ENCODE measurements at places on chromosomes 3 and 15.

GRCh38 chr3:59006634-59007517 is 42.9 kb downstream of the CFAP20DC start:
- no peak for DNase-seq

GRCh38 chr3:71345429-71346040 is 238.0 kb downstream of the FOXP1 start:
- no peak for DNase-seq

DNA sequence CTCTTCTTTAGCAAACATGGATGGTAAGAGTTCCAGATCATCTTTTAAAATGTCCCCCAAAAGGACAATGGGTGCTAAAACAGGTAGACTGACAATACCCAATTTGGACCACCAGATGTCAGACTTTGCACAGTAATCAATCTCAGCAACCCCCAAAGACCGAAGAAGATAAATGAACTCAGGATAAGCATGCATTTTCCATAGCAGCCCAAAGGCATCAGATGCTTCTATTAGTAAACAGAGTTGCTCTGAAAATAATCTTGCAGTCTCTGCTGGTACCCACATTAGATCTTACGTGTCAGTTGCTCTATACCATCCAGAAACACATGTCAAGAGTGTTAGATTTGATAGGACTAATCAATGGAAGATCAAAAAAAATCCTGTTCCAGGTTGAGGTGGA is 20.6 kb downstream of the MYH15 start:
- DNase-seq, result no peak

- no peak for DNase-seq
These were observed 98.6 kb downstream of the FBLN2 start for GRCh38 chr3:13647298-13648059.

- DNase-seq, result no peak
These were observed 30.3 kb upstream of the C15orf39 start for GRCh38 chr15:75171408-75171807.

All from nucleus accumbens (tissue), 56 donors.